ENCODE measurements at places on chromosomes 12 and 14.

DNA sequence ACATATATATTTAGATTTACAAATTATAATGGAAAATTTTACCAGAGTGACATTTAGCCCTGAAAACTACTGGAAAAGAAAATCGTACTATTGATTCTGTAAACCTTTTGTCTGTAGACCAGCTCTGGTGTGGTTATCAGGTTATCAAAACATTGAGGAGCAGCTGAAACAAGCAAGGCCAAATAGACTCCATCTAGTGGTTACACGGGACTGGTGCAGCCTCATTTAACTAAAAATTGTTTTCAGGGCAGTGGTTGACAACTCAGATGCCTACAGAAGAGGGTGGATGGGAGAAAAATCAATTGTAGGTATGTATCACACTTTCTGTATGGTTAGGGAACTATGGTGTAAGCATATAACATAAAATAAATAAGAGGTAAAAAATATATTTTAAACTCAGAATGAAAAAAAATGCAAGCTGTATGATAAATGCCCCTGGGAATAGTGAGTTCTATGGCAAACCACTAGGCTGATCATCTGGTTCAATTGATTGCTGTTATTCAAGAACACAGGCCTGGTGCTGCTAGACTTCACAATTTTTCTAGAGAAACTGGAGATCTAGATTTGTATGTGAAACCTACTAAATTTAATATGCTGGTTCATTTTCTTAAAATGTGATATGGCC is 51.2 kb downstream of the ACSS3 start:
- H3K4me1 ChIP-seq = peaks cover 7% of the 10 kb centered on the region
- peak; percentile 14 for DNase-seq
- peaks cover 4% of the 10 kb centered on the region for H3K36me3 ChIP-seq
- H3K27ac ChIP-seq = no peak overlapping the region
- H3K27me3 ChIP-seq = no peaks in the 10 kb centered on the region
- H3K4me3 ChIP-seq = no peak overlapping the region

DNA sequence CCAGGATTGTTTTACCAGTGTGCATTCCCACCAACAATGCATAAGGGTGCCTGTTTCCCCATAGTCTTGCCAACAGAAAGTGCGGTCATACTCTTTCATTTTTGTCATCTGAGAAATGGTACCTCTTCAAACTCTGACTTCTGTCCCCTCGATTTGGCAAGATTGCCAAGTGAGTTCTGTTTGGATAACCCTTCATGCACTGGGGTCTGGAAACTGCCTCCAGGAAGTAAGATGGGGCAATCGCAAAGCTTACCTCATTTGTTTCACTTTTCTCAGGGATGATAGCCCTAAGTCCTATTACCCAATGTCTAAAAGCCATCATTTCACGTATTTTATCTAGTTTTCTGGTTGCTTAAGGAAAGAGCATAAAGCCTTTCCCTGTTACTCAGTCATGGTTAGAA is 28.6 kb upstream of the NR1H4 start:
- H3K27ac ChIP-seq = no peak overlapping the region
- no peak for DNase-seq
- H3K36me3 ChIP-seq = no peaks in the 10 kb centered on the region
- peaks cover 14% of the 10 kb centered on the region for H3K27me3 ChIP-seq

- H3K4me1 ChIP-seq = peaks cover 43% of the 10 kb centered on the region
- peaks cover 2% of the 10 kb centered on the region for H3K27me3 ChIP-seq
- no peaks in the 10 kb centered on the region for H3K36me3 ChIP-seq
- no peak for DNase-seq
- H3K4me3 ChIP-seq = no peak overlapping the region
These were observed 39.6 kb downstream of the CCDC85C start for GRCh38 chr14:99564256-99564925.

GRCh38 chr12:77124767-77125166 is 59.4 kb upstream of the E2F7 start:
- peaks cover 6% of the 10 kb centered on the region for H3K4me1 ChIP-seq
- no peak overlapping the region for H3K27ac ChIP-seq
- no peak overlapping the region for H3K4me3 ChIP-seq

GRCh38 chr12:122381021-122381420 is 41.4 kb downstream of the CLIP1 start:
- H3K4me3 ChIP-seq = no peak overlapping the region
- H3K27me3 ChIP-seq = no peaks in the 10 kb centered on the region
- H3K36me3 ChIP-seq = peaks cover 5% of the 10 kb centered on the region
- no peak for DNase-seq

- peak overlapping the region; percentile 50 for H3K4me3 ChIP-seq
- no peak overlapping the region for H3K27ac ChIP-seq
- H3K27me3 ChIP-seq = no peaks in the 10 kb centered on the region
- no peak for DNase-seq
- H3K4me1 ChIP-seq = peaks cover 54% of the 10 kb centered on the region
- peaks cover 32% of the 10 kb centered on the region for H3K36me3 ChIP-seq
These were observed 38.3 kb downstream of the ATF7IP start for GRCh38 chr12:14403711-14404196.

DNA sequence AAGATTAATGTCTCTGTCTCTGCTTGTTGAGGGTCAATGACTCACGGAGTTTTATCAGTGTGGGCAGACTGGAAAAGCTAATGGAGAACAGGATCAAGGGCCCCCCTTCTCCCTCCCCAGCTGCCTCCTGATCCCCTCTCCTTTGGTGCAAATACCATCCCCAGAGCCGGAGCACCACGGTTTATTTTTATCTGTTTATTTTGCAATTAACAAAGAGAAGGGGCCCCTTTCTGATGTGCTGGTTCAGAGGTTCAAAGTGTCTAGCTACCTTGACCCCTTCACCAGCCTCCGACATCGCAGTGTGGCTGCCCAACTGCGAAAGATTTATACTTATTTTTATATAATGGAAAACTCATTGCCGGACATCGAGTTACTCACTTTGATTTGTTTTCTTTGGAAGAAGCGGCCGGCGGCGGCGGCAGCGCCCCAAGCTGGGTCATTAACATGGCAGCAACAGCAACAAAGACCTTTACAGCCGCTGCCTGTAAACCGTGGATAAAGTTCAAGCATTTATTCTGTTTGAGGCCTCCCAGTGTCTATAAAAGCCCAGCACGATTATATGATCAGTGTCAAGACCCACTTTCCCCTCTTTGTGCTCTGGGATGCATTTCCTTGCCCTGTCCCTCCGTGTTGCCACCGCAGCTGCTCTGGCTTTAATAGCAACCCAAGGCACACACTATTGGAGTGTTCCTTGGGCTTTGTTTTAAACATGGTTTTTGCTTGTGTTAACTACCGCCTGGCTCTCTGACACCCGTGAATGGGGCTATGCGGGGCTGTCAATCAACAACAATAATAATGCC is 47.4 kb upstream of the PARP11 start:
- H3K27me3 ChIP-seq = peaks cover 35% of the 10 kb centered on the region
- no peaks in the 10 kb centered on the region for H3K36me3 ChIP-seq
- H3K4me1 ChIP-seq = peaks cover 23% of the 10 kb centered on the region
- no peak overlapping the region for H3K27ac ChIP-seq
- peak; percentile 29 for DNase-seq
- no peak overlapping the region for H3K4me3 ChIP-seq

DNA sequence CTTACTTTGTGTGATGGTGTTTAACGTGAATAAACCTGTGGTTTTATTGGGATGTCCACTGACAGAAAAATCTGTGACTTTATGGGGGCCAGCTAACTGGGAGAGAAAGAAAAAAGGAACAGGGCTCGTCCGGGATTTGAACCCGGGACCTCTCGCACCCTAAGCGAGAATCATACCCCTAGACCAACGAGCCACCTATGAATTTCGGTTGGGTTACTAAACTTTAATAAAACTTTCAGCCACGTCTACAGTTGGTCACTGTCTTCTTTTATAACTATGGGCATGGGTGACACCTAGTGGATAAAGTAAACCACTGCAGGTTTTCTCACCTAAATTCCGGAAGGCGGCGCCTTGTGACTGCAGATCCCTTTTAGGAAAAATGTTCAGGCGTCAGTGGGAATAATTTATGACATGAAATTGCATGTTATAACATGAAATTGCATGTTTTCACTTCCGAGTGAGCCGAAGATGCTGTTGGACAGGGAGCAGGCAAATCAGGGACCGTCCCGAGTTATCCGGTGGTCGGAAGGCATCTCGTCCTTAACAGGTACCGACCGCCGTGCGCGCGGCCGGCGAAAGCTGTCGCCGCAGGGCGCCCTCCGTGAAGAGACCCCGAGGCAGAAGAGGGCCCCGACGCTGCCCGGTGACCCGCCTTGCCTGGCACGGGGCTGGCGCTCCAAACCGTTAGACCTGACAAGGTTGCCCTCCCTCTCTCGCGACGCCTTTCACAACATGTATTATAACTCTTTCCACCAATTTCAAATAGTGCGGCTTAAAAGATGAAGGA is 18.2 kb upstream of the RNASE12 start:
- peaks cover 1% of the 10 kb centered on the region for H3K4me1 ChIP-seq
- H3K36me3 ChIP-seq = no peaks in the 10 kb centered on the region
- H3K27ac ChIP-seq = no peak overlapping the region
- no peak overlapping the region for H3K4me3 ChIP-seq
- peak; percentile 71 for DNase-seq
- peaks cover 8% of the 10 kb centered on the region for H3K27me3 ChIP-seq

DNA sequence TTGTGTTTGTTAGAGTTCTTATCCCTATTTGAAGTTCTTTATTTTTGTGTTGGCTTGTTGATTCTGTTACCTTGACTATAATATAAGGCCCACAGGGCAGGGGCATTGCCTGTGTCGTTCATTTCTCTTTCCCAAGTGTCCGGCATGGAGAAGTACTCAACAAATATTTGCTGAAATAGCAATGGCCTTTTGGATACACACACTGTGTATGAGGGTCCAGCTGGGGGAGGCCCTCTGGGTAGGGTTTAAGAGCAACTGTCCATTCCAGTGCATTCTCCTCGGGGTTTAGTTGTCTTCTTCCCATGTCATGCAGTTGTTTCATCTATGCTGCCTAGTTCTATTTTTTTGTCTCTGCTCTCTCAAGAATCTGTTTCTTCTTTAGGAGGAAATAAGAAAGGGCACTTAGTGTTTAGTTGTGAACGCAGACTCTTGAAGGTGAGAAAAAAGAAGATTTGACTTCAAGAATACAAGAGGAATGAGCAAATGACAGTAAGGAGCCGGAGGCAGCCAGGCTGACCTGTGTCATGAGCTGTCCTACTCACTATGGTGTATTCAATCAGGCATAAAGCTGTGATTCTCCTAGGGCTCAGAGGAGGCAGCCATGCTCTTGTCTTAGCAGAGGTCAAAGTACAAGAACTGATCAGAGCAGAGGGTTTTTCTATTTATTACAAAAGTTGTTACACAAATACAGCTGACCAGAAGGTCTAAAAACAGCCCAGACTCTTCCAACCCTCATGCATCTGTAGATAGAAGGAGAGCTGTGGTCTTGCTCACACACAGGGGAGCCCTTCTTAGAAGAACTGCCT is 10.2 kb downstream of the ERG28 start:
- peaks cover 23% of the 10 kb centered on the region for H3K36me3 ChIP-seq
- H3K4me1 ChIP-seq = peaks cover 9% of the 10 kb centered on the region
- no peak overlapping the region for H3K27ac ChIP-seq
- H3K4me3 ChIP-seq = no peak overlapping the region

DNA sequence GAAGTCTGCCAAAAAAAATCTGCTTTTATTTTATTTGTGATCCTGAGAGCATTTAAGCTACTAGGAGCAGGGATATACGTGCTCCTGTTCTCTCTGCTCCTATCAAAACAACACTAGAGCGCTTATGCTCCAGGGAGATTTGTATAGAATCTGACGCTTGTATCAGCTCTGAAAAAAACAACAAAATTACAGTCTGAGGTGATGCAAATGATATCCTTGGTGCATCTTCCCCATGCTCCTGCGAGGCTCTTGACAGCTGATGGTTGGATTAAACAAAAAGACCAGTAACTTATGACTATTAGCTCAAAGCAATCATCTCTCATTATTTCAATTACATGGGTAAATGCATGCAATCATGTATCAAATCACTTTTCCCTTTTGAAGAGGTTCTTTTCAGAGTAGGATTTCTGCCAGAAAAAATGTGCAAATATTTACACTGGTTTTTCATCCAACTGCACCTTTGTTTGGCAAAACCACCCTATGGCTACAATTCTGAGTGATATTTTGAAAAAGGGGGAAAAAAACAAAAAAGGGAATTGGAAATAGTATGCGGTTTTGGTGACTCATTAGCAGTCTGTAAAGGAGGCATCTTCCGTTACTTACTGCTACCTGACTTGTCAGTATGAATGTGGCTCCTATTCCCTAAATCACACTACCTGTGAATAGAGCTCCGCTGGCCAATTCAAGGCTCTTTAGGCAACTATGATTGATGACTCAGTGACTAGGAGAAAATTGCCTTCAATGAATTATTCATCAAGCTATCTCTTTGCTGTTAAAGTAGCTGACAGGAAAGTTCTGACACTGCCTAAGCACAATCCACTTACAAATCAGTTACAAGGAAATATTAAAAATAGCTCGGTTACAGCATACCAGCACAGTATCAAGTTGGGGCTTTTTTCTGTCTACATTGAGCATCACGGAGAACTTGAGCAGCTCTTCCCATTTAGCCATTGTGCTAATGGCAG is 450.0 kb downstream of the FOXG1 start:
- peaks cover 18% of the 10 kb centered on the region for H3K27me3 ChIP-seq
- DNase-seq = no peak
- peaks cover 2% of the 10 kb centered on the region for H3K36me3 ChIP-seq
- H3K4me1 ChIP-seq = no peaks in the 10 kb centered on the region
- H3K4me3 ChIP-seq = no peak overlapping the region
- no peak overlapping the region for H3K27ac ChIP-seq

- no peak overlapping the region for H3K27ac ChIP-seq
- peaks cover 2% of the 10 kb centered on the region for H3K36me3 ChIP-seq
- H3K4me3 ChIP-seq = no peak overlapping the region
- peaks cover 24% of the 10 kb centered on the region for H3K4me1 ChIP-seq
- H3K27me3 ChIP-seq = no peaks in the 10 kb centered on the region
These were observed 157.1 kb downstream of the CALM1 start for GRCh38 chr14:90553921-90554336.

DNA sequence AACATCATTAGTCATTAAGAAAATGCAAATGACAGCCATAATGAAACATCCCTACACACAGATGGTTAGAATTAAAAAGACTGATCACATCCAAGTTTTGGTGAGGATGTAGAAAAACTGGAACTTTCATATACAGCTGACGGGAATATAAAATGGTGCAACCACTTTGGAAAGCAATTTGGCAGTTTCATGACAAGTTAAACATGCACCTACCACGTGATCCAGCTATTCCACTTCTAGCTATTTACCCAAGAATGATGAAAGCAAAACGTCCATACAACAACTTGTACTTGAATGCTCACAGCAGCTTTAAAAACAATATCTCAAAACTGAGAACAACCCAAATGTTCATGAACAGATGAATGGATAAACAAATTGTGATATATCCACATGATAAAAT is 77.9 kb upstream of the AVPR1A start:
- H3K36me3 ChIP-seq = no peaks in the 10 kb centered on the region

DNA sequence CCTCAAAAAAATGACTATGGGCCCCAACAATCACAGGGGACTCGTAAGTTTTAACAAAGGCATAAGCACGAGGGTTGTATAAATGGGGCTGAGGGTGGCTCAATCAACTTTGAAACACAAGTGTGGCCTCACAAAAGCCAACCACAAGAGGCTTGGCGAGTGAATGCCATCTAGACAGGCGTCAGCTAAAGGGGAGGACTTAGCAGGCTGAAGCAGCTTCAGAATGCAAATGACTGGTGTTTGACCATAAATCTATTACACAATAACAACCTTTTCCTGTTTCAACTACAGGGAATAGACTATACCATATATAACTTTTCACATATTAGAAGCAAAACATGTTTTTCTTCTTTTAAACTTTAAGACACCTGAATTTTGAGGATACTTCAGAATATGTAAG is 777.9 kb downstream of the FSCB start:
- H3K27ac ChIP-seq = no peak overlapping the region
- DNase-seq = no peak
- H3K36me3 ChIP-seq = no peaks in the 10 kb centered on the region
- H3K4me1 ChIP-seq = no peaks in the 10 kb centered on the region
- H3K4me3 ChIP-seq = no peak overlapping the region
- no peaks in the 10 kb centered on the region for H3K27me3 ChIP-seq
